ENCODE measurements at places on chromosomes 4 and X.

GRCh38 chrX:115330498-115331168 is 41.1 kb downstream of the LUZP4 start:
- peak; percentile 69 for ATAC-seq

- no peak for ATAC-seq
Measured at GRCh38 chr4:98641376-98641775, 17.0 kb downstream of the TSPAN5 start.

DNA sequence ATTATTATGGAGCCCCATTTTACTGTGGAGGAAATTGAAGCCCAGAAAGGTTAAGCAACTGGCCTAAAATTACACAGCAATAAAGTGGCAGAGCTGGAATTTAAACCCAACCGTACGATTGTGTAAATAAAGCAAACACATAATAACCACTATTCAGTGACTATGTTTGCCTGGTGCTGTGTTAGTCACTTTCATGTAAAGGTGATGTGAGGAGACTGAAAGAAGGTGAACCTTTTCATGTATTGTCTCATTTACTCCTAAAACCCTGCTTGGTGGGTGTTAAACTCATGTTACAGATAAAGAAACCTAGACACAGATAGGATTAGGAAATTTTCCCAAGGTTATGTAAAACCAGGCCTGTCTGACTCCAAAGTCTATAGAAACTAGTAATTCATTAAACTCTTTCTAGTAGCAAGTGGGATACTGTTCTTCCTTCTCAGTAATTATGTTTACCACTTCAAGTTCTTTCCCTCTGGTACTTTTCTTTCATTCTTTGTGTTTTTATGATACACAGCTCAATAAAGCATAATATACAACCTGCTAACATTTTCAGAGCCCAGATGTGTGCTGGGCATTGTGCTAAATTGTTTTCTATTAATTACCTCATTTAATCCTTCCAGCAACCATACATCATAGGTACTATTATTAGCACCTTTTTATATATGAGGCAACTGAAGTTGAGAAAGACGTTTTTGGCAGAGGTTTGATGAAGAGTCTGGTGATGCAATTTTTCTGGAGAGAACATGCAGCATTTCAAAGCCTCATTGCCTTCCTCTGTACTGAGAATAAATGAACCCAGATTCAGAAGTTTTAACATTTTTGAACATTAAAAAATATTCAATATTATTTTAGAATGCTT is 202.7 kb downstream of the SPRY1 start:
- peak; percentile 93 for ATAC-seq

- ATAC-seq = no peak
Measured at GRCh38 chr4:167003326-167003725, 231.0 kb downstream of the SPOCK3 start.

DNA sequence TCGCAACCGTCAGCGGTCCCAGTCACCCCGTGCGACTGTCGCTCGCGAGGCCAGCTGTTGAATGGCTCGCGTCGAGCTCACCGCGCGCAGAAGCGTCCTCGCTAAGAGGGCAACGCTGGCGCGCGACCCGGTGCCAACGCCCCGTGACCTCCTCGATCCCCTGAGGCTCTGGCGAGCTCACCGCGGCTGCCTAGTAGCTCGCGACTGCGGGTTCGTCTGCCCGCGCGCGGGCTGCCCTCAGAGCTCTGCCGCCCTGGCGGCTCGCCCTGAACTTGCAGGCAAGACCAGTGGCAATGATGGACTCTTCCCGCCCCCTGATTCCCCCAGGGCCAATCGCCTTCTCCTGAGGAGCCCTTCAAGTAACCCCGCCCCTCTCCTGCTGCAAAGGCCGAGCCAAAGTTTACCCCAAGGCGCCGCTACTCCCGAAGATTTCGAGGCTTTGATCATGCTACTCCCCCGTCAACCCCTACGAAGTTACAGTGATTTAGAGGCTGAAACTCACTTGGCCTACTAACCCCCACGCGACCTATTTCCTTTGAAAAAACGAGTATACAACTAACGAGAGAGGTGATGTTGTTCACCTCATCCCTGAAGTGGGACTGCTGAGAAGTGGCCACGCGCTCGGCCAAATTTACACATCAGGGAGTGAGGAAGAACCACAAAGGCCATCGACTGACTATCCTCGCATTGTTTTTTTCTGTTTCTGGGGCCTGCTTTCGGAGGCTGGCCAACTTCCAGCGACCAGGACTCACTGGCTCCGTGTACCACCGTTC is 37.5 kb downstream of the PGRMC1 start:
- ATAC-seq = peak; percentile 36

GRCh38 chr4:55931043-55931442 is 17.7 kb upstream of the CEP135 start:
- no peak for ATAC-seq

DNA sequence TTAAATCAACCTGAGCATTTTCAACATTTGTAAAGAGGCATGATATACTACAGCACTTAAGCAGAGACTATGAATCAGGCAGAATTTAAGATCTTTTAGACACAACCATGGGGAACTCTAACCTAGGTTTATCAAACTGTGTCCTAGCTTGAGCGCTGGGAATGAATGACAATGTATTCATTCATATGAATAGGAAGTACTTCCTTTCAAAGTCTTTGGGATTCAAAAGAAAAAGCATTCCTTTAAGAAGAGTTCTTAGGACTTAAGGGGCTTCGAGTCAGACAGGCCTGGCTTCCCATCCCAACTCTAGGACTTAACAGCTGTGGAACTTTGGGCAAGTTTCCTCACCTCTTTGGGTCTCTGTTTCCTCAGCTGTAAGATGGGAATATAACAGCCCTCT is 104.6 kb downstream of the ANAPC4 start:
- ATAC-seq = no peak

DNA sequence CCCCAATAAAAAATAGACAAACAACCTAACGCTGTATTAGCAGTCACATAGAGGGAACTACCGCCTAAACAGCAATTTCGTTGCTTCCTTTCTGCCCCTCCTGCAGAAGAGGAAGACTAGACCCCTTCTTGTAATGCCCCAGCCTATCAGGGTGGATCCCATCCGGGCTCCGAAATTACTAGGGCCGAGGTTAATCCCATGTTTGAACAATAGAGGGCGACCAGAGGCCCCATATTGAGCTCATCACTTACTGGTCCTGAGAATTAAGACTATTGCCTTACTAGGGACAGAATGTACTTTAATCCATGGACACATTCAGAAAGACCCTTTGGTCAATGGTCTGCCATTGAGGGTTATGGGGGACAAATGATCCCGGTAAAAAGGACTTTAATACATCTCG is 11.8 kb upstream of the ZNF630 start:
- peak; percentile 65 for ATAC-seq

GRCh38 chr4:158818560-158819140 is 49.8 kb downstream of the FNIP2 start:
- no peak for ATAC-seq

- ATAC-seq = no peak
Measured at GRCh38 chrX:9746148-9746888, 19.3 kb downstream of the GPR143 start.
